ENCODE measurements at places on chromosomes 2 and 18.

- no peak for DNase-seq
Observed at GRCh38 chr18:70423120-70423519, 134.3 kb downstream of the SOCS6 start.

GRCh38 chr2:18251486-18251885 lies 309.0 kb downstream of the RDH14 start:
- DNase-seq: no peak

DNA sequence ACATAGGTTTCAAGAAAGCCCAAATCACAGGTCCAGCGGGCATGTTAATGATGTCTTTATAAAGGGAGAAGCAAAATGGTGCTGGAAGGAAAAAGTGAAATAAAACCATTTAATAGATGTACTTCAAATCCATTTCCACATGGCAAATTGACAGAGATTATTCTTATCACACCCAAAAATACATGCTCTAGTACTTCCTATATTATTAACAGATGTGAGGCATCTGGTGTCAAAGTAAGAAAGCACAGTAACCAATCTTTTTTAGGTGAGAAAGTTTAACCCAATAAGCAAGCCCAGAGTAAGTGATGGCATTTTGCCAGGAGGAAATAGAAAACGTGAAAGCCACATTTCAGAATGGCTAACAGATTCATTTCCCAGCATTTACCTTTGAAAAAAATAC lies 128.0 kb downstream of the ABCA12 start:
- DNase-seq: no peak

DNA sequence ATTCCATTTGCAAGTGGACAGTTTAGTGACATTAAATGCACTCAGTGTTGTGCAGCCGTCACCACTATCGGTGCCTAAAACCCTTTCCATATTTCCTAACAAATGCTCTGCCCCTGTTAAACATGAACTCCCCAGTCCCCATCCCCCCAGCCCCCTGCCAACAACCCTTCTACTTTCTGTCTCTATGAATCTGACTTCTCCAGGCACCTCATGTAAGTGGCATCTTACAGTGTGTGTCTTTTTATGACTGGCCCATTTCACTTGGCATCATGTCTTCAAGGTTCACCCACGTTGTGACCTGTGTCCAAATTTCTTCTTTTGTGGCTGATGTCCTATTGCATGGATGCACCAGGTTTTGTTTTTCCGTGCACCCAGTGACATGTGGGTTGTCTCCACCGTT lies 140.9 kb upstream of the GPC1 start:
- no peak for DNase-seq

- no peak for DNase-seq
Observed at GRCh38 chr2:168490946-168491605, 35.0 kb downstream of the CERS6 start.
